Lung (tissue), 17 donors: ENCODE measurements at places on chromosomes 6 and 20.

GRCh38 chr6:103011605-103012004 lies 1618.1 kb downstream of the GRIK2 start:
- no peak for DNase-seq

DNA sequence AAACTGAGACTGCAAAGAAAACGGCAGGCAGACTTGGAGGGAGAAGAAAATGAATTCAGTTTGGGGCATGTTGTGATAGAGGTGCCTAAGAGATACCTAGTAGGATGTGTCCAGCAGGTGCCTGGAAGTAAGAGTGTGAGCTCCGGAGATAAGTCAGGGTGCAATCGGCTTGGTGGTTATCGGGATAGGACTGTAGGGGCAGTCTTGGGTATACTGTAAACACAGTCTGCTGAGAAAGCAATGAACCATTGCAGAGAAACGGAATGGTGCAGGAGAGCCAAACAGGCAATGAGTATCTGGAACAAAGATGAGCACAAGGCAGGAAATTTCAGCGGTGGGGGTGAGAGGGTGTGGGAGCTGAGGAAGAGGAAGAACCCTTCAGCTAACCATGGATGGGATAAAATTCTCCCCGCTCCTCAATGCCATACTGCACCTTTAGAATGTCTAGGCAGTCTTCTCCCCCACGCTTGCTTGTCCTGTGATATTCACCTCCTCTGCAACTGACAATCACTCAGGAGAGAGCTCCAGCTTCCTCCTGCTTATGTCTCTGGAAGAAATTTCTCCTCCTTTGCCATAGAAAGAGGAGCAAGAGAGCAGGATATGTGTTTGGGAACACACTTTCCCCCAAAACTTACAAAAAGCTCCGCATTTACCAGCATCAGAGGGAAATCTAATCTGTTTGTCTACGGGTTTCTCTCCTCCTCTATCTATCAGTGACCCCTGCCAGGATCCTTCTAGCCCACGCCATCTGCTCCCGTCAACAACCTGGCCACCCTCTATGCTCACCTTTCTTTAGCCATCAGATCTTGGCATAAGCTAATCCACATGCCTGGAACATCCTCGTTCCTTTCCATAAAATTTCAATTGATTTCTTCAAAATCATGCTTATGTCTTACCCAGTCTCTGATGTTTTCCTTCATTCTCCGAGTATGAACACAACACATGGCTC lies 381.7 kb upstream of the JARID2 start:
- no peak for DNase-seq

DNA sequence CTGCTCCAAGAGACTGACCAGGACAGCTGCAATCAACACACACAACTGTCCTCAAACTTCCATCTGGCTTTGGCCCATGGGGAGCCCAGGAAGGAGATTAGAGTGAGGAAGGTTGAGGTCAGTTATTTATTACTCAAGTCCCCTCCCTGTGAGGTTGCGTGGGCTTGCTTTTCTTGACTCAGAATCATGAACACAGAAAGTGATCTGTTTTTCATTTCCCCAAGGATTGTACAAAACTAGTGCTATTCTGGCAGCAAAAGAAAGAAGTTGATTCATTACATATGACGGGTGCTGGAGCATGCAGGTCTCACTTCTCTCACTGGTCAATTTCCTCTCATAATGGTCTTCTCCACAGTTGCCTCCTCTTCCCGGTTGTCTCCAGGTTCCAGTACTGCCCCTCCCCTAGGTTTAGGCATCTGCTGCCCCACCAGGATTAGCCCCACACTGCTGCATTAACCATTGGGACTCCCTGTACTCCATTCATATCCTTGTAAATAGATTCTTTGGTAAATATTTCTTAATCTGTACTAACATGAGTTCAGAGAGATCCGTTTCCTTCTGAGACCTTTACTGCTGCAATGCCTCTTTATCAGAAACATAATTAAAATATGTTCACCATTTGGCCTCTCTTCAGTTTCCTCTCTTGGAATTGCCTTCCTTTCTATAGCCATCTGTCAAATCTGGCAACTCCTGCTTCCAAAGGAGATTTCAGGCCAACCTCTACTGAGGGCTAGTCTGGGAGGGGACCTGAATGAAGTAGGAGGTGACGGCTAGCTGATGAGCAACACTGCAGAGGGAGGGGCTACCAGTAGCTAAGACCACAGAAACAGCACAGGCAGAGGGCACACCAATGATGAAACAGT lies 888.8 kb downstream of the QKI start:
- DNase-seq, result no peak

- DNase-seq, result no peak
Observed at GRCh38 chr6:3844097-3844463, 5.1 kb upstream of the FAM50B start.

DNA sequence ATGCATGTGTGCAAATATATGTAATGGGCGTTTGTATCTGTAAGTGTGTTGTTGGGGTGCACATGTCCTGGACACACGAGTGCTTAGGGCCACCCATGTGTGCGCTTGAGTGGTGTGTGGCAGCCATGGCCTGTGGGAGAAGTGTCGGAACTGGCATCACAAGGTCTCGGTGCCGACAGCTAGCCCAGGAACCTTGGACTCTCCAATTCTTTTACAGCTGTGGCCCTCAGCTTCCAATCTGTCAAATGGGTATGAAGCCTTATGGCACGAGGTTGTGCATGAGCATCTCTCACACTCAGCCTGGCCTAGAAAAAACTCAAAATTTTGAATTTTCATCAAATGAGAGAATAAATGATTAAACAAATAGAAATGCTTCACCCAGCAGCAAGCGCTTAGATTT lies 42.0 kb downstream of the SPDEF start:
- DNase-seq, result peak; percentile 4

- DNase-seq, result no peak
Observed at GRCh38 chr20:9163251-9163650, 94.4 kb downstream of the PLCB4 start.

DNA sequence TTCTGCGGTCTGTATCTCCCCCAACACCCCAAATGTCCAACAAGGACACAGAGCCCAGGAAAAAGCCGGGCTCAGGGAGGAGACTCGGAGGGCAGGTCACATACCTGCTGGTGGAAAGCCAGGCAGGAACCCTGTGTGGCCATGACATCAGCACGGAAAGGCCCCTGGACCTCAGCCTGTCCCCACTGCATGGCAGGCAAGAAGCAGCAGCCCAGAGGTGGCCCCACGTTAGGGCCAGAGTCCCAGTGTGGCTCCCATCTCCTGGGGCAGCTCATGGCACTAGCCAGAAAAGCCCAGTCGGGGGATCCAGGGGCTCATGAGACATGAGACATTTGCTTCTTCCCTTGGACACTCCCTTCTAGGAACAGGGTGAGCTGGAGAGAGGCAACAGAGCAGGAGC lies 258.7 kb downstream of the DLL1 start:
- DNase-seq, result no peak

DNA sequence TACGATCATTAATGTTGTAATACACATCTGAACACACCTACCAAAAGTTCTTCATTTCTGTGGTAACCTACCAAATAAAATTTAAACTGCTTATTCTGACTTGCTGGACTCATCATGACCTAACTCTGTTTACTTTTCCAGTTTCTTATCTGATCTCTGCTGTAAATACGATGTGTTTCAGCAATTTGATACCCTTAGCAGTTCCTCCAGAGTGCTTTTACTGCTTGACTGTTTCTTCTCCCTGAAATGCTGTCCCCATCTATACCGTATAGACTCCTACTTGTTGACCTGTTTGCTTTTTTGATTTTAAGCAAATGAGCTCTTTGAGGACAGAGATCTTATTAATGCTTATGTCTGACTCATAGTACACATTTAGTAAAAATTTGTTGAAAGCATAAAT lies 119.5 kb downstream of the SCAF8 start:
- peak; percentile 75 for DNase-seq

DNA sequence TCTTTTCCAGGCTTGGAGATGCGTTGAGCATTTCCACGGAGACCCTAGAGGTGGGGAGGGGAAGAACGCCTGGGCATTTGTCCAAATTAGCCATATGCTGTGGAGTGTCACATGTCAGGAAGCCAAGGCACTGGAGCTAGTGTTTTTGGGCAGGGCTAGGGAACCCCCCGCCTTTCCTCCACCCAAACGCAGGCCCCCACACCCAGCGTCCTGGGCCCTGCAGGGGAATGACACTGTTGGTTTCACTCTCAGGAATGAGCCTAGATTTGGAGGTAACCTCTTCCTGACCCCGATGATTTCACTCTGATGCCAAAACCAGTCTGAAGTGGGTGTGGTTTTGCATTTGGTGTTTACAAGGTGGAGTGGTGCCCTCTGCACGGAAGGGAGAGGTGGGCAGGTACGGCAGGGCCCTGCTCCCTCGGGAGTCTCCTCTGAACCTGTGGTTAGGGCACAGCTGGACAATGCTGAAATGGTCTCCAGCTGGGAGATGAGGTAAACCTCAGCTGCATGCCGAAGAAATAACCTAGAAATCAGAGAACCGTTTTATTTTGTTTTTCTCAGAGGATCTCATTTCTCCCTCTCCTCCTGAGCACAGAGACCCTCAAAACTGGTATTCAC lies 29.5 kb downstream of the MTHFD1L start:
- peak; percentile 87 for DNase-seq

DNA sequence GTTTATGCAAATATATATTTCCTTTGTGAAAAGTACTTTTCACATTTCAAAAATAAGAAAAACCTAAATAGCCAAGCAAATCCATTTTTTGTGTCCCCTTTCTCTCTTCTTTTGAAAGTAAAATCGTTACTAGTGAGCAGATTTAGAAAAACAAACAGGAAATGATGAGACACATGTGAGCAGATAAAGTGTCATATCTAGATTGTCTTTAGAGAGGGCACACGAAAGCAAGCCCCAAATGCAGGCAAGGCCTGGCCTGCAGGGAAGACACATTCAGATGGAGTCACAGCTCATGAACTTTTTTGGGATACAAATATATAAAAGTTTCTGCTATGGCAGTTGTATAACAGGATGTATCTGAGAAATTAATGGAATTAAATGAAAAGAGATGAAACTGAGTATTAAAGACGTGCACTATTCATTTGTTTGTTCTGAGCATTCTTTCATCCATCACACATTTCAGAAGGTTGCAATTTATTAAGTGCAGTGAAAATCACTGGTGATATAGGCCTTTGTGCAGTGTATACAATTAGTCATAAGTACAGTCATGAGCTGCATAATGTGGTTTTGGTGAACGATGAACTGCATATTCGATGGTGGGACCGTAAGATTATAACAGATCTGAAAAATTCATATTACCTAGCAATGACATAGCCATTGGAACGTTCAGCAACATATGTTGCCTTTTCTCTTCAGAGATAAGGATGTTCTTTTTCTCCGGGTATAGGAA lies 101.4 kb downstream of the PACRG start:
- no peak for DNase-seq

- DNase-seq, result peak; percentile 57
Observed at GRCh38 chr6:150212778-150213177, 69.9 kb downstream of the PPP1R14C start.

GRCh38 chr20:10715035-10715434 lies 41.2 kb upstream of the JAG1 start:
- no peak for DNase-seq

DNA sequence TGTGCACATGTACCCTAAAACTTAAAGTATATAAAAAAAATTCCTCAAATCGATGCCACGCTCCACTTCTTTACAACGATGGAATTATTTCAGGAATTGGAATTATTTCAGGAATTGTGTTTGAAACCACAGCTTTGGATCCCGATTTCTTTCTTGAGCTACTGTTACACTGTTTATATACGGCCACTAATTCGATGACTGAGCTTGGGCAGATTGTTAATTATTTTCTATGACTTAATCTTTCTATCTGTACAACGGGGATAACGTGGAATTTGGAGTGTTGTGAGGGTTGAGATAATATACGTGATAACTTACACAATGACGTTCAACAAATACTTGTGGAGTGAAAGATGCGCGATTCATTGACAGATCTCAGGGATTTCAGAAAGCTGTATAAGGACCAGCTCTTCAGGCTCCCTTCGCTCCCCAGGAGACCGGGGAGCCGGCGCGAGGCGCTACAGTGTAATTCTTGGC lies 171.3 kb downstream of the SLC16A10 start:
- no peak for DNase-seq

DNA sequence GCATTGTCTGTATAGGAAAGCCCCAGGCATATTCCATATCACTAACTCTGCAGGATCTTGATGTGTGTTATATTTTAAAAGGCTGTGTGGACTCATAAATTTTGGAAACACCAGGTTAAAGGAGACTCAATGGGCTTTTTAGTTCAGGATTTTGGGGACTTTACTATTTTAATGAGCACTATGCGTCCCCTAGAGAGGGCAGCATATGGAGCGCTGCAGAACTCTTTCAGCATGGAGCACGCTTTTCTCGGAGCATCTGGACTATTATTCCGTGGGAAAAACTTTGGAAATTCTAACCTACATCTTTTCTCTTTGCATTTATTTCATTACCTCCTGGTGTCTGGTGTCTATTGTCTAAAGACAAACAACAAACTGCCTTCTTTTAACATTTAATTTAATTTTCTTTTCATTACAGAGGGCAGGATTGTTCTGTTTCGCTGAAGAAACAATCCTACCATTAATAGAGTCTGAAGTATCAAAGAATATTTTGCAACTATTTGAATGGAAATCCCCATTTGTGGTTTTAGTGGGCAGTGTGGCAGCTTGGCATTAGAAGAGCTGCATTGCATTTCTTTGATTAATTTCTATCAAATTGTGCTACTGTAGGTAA lies 399.9 kb upstream of the HSF2 start:
- no peak for DNase-seq

DNA sequence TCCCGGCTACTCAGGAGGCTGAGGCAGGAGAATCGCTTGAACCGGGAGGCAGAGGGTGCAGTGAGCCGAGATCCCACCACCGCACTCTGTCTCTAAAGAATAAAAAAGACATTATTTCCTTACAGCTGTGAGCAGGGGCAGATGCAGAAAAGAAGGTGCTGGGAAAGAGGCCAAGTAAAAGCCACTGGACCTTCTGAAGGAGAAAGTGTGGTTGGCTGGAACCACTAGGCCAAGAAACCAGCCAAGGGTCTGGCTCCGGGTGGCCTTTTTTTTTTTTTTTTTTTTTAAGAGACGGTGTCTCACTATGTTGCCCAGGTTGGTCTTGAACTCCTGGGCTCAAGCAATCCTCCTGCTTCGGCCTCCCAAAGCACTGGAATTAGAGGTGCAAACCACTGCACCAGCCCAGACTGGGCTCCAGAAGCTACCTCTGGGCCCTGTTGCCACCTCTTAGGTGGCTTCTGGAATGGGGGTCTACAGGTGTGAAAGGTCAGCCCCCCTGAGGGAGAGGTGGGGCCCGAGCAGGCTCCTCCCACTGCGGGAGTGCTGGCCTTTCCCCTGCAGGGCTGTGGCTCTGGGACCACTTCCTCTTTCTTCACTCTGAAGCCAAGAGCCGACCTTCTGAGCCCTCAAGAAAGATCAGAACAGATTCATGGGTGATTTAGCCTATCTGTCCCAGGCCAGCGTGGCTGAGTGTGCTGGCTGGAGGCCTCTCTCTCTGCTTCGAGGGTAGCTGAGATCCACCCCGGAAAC lies at the start of gene FGD2:
Gene FGD2 (plus strand): TSS at position 595 of the 750 bp plus-strand sequence. CDS start 163 bp downstream, outside the sequence.
- no peak for DNase-seq

DNA sequence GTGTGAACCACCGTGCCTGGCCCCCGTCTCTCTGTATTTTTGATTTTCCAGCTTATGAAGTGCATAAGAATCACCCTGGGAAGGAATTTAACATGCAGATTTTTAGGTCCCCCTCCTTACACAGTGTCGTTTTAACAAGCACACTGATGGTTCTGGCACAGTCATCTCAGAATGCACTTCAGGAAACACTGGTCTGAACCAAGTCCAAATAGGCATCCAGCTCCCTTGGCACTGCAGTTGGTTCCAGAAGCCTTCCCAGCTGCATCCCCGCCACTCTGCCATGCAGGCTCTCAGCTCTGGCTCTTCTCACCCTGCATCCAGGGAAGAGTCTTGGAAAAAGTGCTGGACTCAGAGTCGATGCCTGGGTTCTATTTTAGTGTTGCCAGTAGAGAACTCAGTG lies 20.1 kb downstream of the RIPOR2 start:
- no peak for DNase-seq
